ENCODE measurements at places on chromosomes 5 and 9.

GRCh38 chr5:21237461-21237860 is 1249.5 kb upstream of the CDH18 start:
- DNase-seq, result no peak

DNA sequence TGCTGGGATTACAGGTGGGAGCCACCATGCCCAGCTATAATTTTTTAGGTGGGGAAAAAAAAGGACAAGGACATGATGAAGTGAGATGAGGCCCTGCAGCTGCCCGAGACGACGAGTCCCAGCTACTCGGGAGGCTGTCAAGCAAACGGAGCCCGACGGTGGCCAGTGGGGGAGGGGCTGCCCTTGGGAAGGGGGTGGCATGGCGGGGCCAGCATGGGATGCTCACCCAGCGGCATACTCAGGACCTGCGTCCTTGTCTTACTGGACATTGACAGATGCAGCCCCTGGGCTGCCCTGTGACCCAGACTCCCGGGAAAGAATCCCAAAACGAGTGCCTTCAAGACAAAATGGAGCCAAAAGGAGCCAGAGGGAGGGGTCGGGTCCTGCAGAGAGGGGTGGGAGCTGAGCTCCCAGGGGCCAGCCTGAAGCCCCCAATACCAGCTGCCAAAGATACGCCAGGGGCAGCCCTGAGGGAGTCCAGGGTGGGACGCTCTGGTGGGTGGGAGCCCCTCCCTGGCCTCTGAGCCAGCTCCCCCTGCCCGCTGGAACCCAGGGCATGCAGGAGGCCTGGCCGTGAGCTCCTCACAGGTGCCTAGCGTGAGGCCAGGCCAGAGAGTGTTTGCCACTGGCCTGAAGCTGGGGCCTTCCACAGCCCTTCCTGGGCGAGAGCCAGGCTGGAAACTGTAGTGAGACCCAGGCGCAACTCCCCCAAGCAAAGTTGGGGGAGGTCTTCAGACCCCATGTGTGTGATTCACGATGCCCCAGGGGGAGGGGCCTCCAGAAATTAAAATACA is 15.7 kb downstream of the CCDC187 start:
- no peak for DNase-seq

DNA sequence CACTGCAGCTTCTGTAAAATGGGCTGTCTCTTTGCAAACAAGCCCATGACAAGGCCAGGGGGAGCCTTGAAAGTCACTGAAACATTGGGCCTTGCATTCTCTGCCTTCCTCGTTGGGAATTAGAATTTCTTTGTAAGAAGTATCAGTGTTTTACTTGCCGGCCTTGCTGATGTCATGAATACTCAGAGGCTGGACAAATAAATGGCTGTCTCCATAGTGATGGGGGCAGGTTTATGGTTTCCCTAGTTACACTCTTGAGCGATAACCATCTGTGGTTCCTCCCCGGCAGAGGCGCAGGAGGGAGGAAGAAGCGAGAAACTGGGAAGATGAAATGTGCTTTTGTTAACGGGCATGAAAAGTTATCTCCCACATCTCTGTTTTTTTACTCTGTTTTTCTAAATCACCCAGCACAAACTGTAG is 272.7 kb upstream of the PANK3 start:
- DNase-seq, result peak; percentile 93

DNA sequence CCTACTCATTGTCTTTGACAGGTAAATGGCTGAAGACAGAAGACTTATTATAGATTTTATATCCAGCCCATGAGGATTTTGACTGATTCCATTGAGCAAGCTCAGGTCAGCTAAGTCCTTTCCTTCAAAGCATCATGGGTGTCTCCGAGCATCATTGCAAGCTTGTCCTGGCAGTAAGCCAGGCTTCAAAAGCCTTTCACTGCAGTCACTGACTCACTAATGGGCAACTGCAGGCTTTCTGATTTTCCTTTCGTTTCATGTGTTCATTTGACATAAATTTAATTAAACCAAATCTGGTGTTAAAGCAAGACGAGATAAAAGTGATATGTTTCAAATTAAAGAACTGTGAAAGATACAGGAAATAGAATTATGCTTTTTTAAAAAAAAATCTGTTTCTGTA is 426.2 kb downstream of the ANXA1 start:
- no peak for DNase-seq

- no peak for DNase-seq
These were observed 477.6 kb downstream of the NTRK2 start for GRCh38 chr9:85147046-85147640.

GRCh38 chr5:138148811-138149210 is 9.6 kb upstream of the NME5 start:
- no peak for DNase-seq

GRCh38 chr5:773517-774264 is 10.8 kb downstream of the ZDHHC11B start:
- DNase-seq, result no peak

DNA sequence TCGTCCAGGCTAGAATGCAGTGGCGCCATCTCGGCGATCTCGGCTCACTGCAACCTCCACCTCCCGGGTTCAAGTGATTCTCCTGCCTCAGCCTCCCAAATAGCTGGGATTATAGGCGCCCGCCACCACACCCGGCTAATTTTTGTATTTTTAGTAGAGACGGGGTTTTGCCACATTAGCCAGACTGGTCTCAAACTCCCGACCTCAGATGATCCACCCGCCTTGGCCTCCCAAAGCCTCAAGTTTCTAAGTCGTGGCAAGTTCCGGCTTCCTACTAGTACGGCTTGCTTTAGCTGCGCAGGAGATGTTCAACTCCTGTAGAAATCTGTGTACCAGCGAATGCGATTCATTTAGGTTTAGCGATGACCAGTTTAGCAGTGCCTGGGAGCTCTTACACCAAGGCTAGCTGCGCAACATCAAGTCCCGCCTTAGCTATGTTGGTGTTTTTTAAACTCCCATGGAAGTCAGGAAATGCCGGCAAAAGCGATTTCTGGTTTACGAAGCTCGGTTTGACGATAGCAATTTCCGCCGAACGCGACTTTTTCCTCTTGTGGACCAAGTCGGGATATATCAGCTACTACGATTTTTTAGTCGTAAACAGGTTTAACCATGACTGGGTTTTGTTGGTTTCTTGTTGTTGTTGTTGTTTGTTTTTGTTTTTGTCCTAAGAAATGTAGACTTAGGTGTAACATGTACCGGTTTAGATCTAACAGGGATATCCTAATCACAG is 46.4 kb downstream of the ANXA2R start:
- DNase-seq, result peak; percentile 82

GRCh38 chr9:72936679-72937078 is 16.2 kb downstream of the ALDH1A1 start:
- DNase-seq, result no peak

DNA sequence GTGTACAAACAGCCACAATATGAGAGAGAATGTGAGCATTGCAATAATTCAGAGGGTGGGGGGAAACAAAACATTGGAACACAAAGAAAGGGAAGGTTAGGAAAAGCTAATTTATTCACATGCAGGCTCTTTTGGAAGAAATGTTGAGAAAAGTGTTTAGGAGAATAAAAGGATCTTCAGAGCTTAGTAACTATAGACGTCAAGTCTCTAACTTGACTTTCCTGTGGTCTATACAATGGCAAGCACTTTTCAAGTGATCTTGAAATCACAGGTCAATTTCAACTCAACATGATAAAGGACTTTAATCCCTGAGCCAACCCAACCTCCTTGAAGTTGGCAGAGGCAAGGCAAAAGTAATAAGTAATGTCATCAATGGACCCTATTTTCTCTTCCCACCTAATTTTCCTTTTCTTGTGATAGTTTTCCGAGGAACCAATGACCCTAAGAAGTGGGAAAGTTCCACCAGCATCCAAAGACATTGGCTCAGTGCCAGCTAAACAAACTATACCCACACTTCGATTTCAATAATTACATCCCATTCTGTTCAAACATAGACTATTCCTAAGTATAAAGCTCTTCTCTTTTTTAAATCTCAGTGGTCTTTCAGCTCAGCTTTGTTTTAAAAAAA is 23.7 kb downstream of the RFK start:
- DNase-seq, result no peak

GRCh38 chr5:104955479-104955878 is 1392.9 kb upstream of the NUDT12 start:
- no peak for DNase-seq

DNA sequence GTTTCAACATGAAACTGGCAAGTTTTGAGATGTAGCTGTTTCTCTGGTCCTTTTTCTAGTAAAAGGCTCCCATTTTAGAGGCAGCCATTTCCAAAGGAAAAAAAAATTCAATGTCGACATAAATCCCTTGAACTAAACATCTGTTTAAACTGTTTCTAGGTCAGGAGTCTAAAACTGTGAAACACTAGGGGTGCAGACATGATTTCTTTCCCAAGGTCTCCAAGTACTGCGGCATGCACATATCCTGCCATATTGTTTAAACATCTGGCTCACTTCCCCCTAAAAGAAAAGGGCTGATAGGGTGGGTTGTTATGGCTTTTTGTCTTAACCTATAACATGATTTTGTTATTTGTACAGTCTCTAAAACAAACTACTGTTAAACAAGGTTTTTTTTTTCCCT is 51.1 kb downstream of the NFIB start:
- no peak for DNase-seq

- DNase-seq, result no peak
These were observed 47.9 kb upstream of the FKTN start for GRCh38 chr9:105510024-105510423.

GRCh38 chr5:148826739-148827070 is 294 bp downstream of the ADRB2 start:
- DNase-seq, result no peak

DNA sequence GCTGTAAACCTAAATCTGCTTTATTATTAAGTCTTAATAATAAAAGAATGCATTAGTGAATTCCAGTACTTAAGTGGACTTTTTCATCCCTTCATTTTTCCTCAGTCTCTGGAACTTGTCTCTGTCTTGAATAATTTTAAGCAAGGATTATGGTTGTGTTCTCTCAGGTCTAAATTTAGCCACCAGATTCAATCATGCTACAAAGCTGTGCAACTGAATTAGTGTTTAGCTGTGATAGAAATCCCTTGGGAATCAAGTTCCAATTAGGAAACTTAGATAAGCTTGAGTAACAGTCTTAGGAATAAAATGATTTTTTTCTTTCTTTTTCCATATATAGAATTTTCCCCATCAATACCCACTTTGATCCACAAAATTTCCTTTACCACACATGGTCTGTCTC is 104.3 kb downstream of the PLPPR1 start:
- no peak for DNase-seq

DNA sequence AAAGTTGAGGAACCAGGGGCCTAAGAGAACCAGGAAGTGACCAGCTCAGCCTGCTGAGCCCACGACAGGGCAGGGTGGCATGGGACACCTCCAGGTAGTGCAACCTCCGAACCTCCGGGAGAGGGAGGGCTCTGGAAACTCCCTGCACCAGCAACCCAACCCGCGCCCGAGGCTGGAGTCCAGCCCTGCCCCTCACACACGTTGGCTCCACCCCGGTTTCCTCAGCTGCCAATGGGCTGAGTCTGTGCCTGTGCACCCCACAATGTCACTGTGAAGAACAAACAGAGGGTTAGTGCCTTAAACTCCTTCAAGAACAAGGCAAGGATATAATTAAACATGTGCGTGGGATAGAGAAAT is 17.0 kb upstream of the UNC5A start:
- DNase-seq, result no peak

GRCh38 chr5:59079622-59080620 is 497.0 kb downstream of the RAB3C start:
- no peak for DNase-seq

GRCh38 chr9:130366888-130367550 is 77.7 kb upstream of the ASS1 start:
- DNase-seq, result no peak

DNA sequence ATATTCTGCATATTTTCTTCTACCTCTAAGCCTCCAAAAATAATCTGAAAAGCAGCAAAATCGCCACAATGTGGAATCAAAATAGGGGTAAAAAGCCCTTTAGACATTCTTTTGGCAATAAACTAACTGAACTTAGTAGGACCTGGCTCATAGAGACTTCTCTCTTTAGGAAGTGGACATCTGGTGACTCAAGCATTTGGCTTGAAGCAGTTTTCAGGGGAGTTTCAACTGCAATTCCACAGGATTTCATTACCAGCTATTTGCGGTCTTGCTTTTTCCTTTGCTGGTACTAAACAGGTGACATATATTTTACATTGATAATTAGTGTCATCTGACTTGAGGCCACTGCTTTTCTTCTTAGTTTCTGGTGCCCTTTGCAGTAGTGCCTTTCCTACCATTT is 173.2 kb upstream of the FBN2 start:
- DNase-seq, result no peak

DNA sequence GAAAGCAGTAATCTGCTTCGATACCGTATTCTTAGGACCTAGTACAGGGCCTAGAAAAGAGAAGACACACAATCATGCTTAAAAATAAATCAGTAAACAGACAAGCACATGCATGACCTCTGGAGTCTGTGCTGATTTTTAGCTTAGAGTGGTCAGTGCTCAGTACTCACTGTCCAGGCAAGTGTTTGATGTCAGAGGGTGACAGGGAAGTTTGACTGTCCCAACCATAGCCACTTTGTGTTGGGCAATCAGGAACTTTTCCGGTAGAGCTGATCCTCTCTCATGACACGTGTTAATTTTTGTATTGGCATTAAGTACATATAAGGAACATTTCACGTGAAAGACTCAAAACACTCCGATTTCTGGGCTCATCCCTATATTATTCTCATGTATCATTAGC is 464.7 kb upstream of the KLF4 start:
- no peak for DNase-seq

- no peak for DNase-seq
These were observed 393.8 kb upstream of the MEF2C start for GRCh38 chr5:89276566-89277305.

DNA sequence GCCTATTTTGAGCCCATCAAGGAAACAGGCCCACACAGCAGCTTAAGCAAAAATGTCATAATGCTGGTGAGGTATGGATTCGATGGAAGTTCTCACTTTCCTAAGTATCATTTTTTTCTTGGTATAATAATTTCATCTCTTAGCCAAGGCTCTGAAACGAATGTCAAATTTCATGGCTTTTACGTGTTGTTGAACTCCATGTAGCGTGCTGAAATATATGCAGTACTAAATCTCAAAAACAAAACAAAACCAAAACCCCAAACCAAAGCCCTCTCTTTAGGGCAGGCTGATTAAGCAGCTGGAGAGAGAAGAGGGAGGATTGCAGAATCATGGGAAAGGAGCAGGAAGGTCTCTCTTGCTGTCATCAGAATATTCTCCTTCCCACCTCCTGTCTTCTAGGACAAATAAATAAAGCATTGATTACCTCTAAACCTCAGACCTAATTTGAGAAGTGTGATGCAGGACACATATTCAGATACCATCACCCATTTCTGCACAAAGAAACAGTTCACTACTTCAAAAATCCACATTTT is 58.3 kb downstream of the TMEM174 start:
- DNase-seq, result no peak

- no peak for DNase-seq
These were observed 61.7 kb downstream of the GLRA1 start for GRCh38 chr5:151862811-151863472.

DNA sequence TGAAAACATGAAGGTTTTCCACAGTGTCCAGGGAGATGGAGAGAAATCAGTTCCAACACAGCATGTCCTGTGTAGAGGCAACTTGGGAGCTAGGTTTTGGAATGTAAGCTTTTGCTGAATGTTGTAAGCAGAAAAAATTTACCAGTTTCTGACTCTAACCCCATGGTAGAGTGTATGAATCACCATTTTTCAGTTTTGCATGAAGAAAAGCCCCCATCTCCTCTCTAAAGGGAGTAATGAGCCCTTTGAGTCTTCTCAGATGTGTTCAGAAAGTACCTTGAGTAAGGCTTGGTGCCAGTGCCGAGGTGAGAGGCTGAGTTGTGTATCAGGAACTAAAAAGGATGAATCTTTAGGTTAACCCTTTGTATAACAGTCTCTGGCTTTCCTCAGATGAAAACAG is 96.2 kb downstream of the ADRB2 start:
- no peak for DNase-seq

- no peak for DNase-seq
These were observed 593.9 kb downstream of the ANXA1 start for GRCh38 chr9:73745598-73745997.
